ENCODE measurements at places on chromosomes 5 and 9. TPM values are rescaled to one million over a fixed set of nuclear protein-coding genes. Genes with fewer than 3 reads are reported as not detected.
A peak's percentile ranks its signal among the peaks of the same experiment; 100 is the strongest.

DNA sequence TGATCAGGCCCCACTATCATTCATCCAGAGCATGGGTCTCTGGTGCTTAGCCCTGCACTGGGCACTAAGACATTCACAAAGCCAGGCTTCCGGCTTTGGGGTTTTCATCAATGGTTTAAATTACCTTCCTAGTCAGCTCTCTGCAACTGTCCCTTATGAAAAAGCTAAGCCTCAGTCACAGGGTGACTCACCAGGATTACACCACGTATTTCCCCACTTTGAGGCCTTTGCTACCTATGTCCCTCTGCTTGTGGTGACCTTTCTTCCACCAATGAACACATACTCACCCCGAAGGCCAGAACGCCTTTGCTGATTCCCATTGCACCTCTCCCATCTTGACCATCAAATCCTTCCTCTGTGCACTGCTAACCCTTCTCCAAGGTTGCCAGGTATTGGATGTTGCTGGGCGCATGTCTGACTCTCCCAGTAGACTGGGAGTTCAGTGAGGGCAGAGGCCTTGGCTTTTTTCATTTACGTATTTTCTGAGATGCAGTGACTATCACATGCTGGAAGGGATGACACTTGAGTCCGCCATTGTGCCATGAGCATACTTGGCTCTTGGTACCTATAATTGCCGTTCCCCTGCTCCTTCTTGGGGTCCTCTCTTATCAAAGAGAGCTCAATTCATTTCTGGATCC is 58.7 kb upstream of the TNFSF8 start:
- H3K27ac ChIP-seq, result peak overlapping the region; percentile 27
- no peak overlapping the region for H3K4me3 ChIP-seq
- H3K4me1 ChIP-seq, result peaks cover 24% of the 10 kb centered on the region
- H3K36me3 ChIP-seq, result no peaks in the 10 kb centered on the region
- DNase-seq, result no peak

DNA sequence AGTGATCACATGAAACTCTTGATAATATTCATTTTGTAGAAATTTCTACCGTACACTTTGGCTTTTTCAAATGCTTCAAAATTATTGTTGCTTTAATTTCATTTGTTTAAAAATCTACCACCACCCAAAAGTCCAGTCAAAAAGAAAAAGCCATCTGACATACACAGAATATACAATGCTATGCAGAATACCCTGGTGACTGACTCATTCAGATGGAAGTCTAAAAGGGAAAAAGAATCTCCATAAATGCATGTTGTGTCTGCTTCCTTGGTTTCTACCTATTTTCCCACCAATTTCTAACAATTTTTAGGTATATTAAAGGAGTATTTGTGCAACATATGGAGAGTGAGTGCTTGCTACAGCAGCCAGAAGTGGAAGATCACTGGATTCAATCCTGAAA is 9.3 kb upstream of the RAPGEF6 start:
- H3K4me3 ChIP-seq, result no peak overlapping the region
- H3K27me3 ChIP-seq, result no peaks in the 10 kb centered on the region
- peaks cover 9% of the 10 kb centered on the region for H3K4me1 ChIP-seq
- no peak overlapping the region for H3K27ac ChIP-seq

The FOXD4L5 gene
- total RNA-seq, result 0.30 TPM

The ARHGEF37 gene
- 1.3 TPM for total RNA-seq

- H3K4me1 ChIP-seq, result no peaks in the 10 kb centered on the region
- H3K4me3 ChIP-seq, result no peak overlapping the region
- no peaks in the 10 kb centered on the region for H3K36me3 ChIP-seq
- no peaks in the 10 kb centered on the region for H3K27me3 ChIP-seq
These were observed 396.1 kb upstream of the MPDZ start for GRCh38 chr9:13675638-13676000.

- H3K27me3 ChIP-seq, result no peaks in the 10 kb centered on the region
- no peaks in the 10 kb centered on the region for H3K36me3 ChIP-seq
- no peak overlapping the region for H3K4me3 ChIP-seq
- no peak for DNase-seq
These were observed 139.4 kb upstream of the PPP1R26 start for GRCh38 chr9:135340143-135340655.

DNA sequence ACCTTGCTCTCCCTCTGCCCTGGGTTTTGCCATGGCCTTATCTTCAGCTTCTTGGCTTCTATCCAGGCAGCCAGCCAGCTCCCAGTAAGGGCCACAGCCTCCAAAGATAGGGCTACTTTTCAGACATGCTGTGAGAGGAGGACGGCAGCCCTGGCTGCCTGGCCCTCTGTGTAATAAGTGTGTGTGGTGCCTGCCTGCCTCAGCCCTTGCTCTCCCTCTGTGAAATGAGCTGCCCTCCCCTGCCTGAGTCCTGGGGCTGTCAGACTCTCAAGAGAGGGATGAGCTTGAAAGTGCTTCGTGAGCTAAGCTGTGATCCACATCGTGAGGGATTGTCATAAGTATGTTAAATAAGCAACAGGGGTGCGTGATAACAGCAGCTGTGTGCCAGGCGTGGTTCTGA is 8.1 kb downstream of the NDST1 start:
- H3K4me3 ChIP-seq, result no peak overlapping the region
- H3K36me3 ChIP-seq, result no peaks in the 10 kb centered on the region
- DNase-seq, result no peak
- no peaks in the 10 kb centered on the region for H3K4me1 ChIP-seq
- H3K27ac ChIP-seq, result no peak overlapping the region

DNA sequence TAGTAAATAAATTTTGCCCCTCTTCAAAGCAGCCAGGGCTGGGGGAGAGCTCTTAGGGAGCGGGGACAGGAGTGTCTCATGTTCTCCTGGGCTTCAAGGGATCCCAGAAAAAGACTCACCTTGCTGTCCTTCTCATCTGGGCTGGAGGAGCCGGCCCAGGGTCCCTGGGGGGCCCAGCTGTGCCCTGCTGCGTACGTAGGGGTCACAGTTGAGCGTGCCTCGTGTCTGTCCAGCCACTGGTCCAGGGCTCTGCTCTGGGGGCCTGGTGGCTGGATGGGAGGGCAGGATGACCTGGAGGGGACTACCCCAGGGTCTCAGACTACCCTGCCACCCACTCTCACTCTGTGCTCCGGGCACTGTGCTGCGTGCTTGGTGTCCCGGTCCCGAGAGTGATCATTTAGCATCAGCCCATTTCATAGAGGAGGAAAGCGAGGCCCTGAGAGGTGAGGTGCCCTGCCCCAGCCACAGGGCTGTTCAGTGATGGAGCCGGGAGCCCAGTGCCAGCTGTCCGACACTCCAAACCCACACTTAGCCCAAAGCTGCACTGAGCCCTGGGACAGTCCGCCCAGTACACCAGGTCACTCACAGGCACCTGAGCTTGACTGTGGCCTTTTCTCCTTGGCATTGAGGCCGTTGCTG is 26.2 kb upstream of the TDRD7 start:
- peaks cover 7% of the 10 kb centered on the region for H3K4me1 ChIP-seq
- H3K27ac ChIP-seq, result no peak overlapping the region
- H3K4me3 ChIP-seq, result no peak overlapping the region
- no peaks in the 10 kb centered on the region for H3K27me3 ChIP-seq
- DNase-seq, result no peak
- H3K36me3 ChIP-seq, result no peaks in the 10 kb centered on the region

- no peak for DNase-seq
- H3K27ac ChIP-seq, result peak overlapping the region; percentile 67
- peak overlapping the region; percentile 90 for H3K4me3 ChIP-seq
- H3K36me3 ChIP-seq, result peaks cover 39% of the 10 kb centered on the region
These were observed 378 bp downstream of the DROSHA start for GRCh38 chr5:31531543-31531887.

GRCh38 chr5:38639377-38640358 is 83.2 kb upstream of the LIFR start:
- H3K27me3 ChIP-seq, result no peaks in the 10 kb centered on the region
- no peaks in the 10 kb centered on the region for H3K4me1 ChIP-seq
- no peak overlapping the region for H3K4me3 ChIP-seq
- H3K27ac ChIP-seq, result no peak overlapping the region
- no peaks in the 10 kb centered on the region for H3K36me3 ChIP-seq

- no peaks in the 10 kb centered on the region for H3K27me3 ChIP-seq
- no peaks in the 10 kb centered on the region for H3K36me3 ChIP-seq
These were observed 536.8 kb downstream of the BNC2 start for GRCh38 chr9:16333691-16334090.

DNA sequence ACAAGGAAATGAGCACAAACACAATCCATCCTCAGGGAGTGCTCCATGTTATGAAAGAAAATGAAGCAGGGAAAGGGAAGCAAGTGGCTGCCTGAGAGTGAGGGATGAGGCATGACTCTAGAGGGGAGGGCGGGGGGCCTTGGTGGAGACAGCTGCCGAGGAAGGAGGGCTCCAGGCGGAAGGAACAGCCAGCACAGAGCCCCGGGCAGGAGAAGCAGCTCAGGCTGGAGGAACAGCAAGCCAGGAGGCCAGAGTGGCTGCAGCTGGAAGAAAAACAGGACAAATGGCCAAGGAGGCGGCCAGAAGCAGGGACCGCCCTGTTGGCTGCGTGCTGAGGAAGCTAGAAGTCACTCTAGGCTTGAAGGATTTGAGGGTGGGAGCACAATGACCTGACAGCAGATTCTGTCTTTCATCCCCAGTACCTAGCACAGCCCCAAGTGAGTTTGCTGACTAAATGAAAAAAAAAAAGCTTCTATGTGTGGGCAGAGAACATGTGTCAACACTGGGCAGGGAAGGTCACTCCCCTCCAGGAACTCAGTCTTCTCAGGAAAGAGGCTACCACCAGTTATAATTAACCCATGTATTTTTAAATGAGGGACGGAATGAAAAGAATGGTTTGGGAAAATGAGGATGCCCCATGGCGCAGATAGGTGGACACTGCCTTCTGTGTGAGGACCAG is 142.8 kb downstream of the DCP2 start:
- DNase-seq, result no peak
- H3K36me3 ChIP-seq, result no peaks in the 10 kb centered on the region
- no peaks in the 10 kb centered on the region for H3K27me3 ChIP-seq
- no peaks in the 10 kb centered on the region for H3K4me1 ChIP-seq

DNA sequence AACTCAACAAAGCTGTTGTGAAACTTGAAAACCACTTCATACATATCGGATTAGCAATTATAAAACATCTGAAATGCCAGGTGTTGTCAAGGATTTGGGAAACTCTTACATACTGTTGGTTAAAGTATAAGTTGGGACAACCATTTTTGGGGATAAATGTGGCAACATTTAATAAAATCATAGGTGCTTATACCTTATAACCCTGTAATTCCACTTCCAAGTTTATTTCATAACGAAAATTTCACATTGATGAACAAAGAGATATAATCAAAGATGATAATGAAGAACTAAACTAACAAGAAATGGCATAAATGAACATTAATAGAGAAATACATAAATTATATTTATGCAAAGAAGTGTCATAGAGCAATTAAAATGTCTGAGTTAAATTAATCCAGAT is 54.3 kb downstream of the ANKRD55 start:
- no peaks in the 10 kb centered on the region for H3K4me1 ChIP-seq
- no peak overlapping the region for H3K27ac ChIP-seq
- no peaks in the 10 kb centered on the region for H3K27me3 ChIP-seq
- no peaks in the 10 kb centered on the region for H3K36me3 ChIP-seq
- H3K4me3 ChIP-seq, result no peak overlapping the region

The DENND1A gene
- 14.2 TPM for total RNA-seq

- no peak overlapping the region for H3K4me3 ChIP-seq
- DNase-seq, result no peak
- peaks cover 3% of the 10 kb centered on the region for H3K27me3 ChIP-seq
- H3K27ac ChIP-seq, result no peak overlapping the region
- no peaks in the 10 kb centered on the region for H3K4me1 ChIP-seq
These were observed 24.6 kb upstream of the MED10 start for GRCh38 chr5:6402939-6403338.

The GARIN3 gene
- not detected for total RNA-seq

- no peaks in the 10 kb centered on the region for H3K4me1 ChIP-seq
- H3K27me3 ChIP-seq, result no peaks in the 10 kb centered on the region
- H3K36me3 ChIP-seq, result no peaks in the 10 kb centered on the region
- no peak for DNase-seq
These were observed 442.6 kb upstream of the RGMB start for GRCh38 chr5:98330871-98331270.

The FSD1L gene
- 1.6 TPM for total RNA-seq

DNA sequence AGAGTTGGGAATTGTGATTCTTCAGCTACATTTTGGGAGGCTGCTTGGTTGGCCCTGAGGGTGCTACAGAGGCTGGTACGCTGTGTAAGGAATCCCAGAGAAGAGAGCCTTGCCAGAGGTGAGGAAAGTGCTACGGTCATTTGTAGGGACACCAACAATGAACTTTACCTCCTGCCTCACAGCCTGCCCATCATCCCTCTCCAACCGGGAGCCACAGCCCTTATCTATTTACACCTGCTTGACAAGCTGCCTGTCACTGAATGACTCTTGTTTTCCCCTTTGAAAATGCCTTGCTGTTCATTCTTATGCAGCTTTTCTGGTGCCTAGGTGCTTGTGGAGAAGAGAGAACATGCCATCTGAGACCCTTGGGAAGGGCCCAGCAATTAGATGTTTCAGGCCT is 110.8 kb downstream of the PCSK1 start:
- H3K4me1 ChIP-seq, result no peaks in the 10 kb centered on the region
- no peak overlapping the region for H3K27ac ChIP-seq
- no peaks in the 10 kb centered on the region for H3K27me3 ChIP-seq
- H3K4me3 ChIP-seq, result no peak overlapping the region

- H3K4me1 ChIP-seq, result peaks cover 5% of the 10 kb centered on the region
- no peaks in the 10 kb centered on the region for H3K36me3 ChIP-seq
- no peak for DNase-seq
- no peak overlapping the region for H3K27ac ChIP-seq
- H3K4me3 ChIP-seq, result no peak overlapping the region
- no peaks in the 10 kb centered on the region for H3K27me3 ChIP-seq
These were observed 259.3 kb downstream of the ROR2 start for GRCh38 chr9:91690540-91691249.

- no peaks in the 10 kb centered on the region for H3K27me3 ChIP-seq
- no peak overlapping the region for H3K4me3 ChIP-seq
- H3K36me3 ChIP-seq, result no peaks in the 10 kb centered on the region
- no peak overlapping the region for H3K27ac ChIP-seq
These were observed 73.7 kb upstream of the MTAP start for GRCh38 chr9:21728781-21729180.

- no peaks in the 10 kb centered on the region for H3K36me3 ChIP-seq
- H3K27ac ChIP-seq, result no peak overlapping the region
- no peaks in the 10 kb centered on the region for H3K4me1 ChIP-seq
These were observed 47.3 kb upstream of the TRMT10B start for GRCh38 chr9:37706290-37706689.

The ANKRD33B gene
- 2.0 TPM for total RNA-seq

GRCh38 chr9:79868567-79869189 is 296.9 kb downstream of the TLE4 start:
- H3K4me1 ChIP-seq, result no peaks in the 10 kb centered on the region
- no peaks in the 10 kb centered on the region for H3K36me3 ChIP-seq
- no peaks in the 10 kb centered on the region for H3K27me3 ChIP-seq
- H3K4me3 ChIP-seq, result no peak overlapping the region
- no peak overlapping the region for H3K27ac ChIP-seq
- no peak for DNase-seq

DNA sequence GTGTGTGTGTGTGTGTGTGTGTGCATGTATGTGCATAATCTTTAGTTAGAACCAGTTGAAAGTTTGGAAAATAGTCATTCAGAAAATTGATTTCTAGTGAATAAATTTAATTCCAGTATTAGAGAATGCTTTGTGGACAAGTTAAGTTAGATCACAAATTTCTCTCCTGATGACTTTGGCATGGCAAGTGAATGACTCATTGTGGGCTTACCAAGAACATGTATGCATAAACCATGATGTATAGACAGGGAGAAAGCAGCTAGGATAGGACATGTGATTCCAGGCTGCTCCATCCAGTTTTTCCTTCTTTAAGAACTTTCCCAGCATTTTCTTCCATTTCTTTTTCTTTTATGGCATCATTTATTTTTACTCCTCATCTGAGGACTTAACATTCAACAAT is 85.7 kb upstream of the SGCD start:
- no peaks in the 10 kb centered on the region for H3K36me3 ChIP-seq
- no peaks in the 10 kb centered on the region for H3K4me1 ChIP-seq
- no peak for DNase-seq
- no peaks in the 10 kb centered on the region for H3K27me3 ChIP-seq
- no peak overlapping the region for H3K27ac ChIP-seq
